ENCODE measurements at places on chromosomes 5 and 9.

- no peak for DNase-seq
Observed at GRCh38 chr5:58357121-58357520, 102.8 kb downstream of the PLK2 start.

GRCh38 chr5:179177711-179178575, 117.8 kb downstream of the ZNF354C start:
- DNase-seq: no peak

- no peak for DNase-seq
Observed at GRCh38 chr5:82918311-82919031, 158.7 kb downstream of the TMEM167A start.

- DNase-seq: no peak
Observed at GRCh38 chr5:156142867-156143266, 184.1 kb upstream of the SGCD start.

- DNase-seq: no peak
Observed at GRCh38 chr5:76525956-76526355, 97.2 kb downstream of the F2RL2 start.

DNA sequence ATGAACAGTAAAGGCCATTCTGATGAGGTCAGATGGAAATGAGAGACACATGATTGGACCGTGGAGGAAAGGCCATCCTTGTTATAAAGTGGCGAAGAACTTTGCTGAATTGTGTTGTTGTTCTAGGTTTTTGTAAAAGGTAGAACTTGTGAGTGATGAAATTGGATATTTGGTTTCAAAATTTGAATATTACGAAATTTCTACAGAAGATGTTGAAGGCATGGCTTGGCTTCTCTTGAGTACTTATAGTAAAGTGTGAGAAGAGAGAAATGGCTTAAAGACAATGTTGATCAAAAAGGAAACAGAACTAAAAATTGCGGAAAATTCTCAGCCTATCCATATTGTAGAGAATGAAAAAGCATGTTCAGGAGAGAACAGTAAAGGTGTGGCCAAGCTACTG, 166.6 kb upstream of the S1PR3 start:
- no peak for DNase-seq

DNA sequence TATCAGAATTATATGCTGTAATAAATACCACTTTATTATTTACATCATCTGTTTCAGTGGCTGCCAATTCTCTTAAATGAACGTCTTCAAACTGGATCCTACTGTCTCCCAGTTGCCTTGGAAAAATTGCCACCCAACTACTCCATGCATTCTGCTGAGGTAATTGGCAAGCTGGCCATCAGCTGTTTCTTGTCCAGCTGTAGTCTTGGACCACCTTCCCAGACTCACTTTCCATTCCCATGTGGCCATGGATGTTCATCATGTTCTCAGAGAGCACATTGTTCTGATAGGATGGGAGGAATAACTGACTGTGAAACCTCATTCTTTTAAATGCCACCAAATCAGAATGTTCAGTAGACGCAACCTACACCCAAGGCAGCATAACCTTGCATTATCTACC, 157.5 kb downstream of the DOCK8 start:
- no peak for DNase-seq

DNA sequence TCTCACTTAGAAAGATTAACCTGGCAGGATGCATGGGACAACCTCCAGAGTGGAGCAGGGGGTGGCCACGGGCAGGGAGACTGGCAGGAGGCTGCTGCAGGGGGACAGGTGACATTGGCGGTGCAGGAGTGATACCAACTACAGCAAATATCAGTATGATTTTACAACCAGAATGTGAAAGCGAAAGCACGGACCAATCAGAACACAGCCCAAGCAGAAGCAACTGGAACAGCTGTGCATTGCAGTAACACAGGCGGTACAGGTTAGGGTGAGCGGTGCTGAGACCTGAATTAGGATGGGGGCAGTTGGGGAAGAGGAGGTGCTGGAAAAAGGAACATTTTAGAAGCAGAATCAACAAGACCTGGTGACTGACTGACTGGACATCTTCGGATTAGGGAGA, 29.3 kb downstream of the POLR1E start:
- no peak for DNase-seq

GRCh38 chr5:180898621-180899246, at the start of gene BTNL8:
Gene BTNL8, plus strand, starts transcription at chr5:180899159. Its CDS starts 152 bp downstream, at chr5:180899311.
- DNase-seq: no peak

- no peak for DNase-seq
Observed at GRCh38 chr5:37769840-37770239, 70.0 kb downstream of the GDNF start.

DNA sequence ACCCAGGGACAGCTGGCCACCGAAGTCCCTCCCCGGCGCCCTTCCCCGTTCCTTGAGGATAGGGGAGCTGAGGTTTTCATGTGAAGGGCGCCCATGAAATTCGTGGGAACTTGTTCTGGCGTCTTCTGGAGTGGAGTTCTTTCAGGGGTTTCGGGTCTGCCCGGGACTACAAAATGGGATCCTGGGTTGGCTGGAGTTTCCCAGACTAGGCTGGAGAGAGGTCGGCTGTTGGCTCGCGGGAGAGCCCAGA, 3.6 kb upstream of the RGMB start:
- DNase-seq: no peak

DNA sequence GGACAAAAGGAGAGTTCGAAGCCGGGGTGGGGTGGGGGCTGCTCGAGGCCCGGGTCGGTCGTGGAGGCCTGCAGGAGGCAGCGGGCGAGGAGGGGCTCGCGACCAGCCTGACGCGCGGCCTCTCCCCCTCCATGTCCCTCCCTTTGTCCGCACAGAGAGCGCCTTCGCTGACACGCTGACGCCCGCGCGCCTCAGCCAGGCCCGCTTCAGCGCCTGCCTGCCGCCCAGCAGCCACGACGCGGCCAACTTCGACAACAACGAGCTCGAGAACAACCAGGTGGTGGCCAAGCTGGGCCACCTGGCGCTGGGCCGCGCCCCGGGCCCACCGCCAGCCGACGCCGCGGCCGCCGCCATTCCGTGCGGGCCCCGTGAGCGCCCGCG, 42.2 kb downstream of the NEURL1B start:
- DNase-seq: no peak

GRCh38 chr9:118522093-118523028, 818.2 kb downstream of the TLR4 start:
- DNase-seq: no peak

DNA sequence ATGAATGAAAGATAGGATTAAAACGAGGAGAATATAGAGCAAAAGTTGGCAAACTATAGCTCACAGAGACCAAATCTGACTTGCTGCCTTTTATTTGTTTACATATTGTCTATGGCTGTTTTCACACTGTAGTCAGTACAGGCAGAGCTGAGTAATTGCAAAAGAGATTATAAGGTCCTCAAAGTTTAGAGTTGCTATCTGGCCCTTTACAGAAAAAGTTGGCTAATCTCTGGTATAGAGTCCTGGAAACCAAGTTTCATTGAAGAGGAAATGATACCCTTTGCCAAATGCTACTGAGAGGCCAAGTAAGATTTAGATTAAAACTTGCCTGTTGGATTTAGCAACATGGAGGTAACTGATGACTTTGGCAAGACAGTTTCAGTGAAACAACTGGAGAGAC, 36.0 kb downstream of the LYRM7 start:
- DNase-seq: no peak

GRCh38 chr9:117677572-117677971, 26.6 kb upstream of the TLR4 start:
- DNase-seq: no peak

DNA sequence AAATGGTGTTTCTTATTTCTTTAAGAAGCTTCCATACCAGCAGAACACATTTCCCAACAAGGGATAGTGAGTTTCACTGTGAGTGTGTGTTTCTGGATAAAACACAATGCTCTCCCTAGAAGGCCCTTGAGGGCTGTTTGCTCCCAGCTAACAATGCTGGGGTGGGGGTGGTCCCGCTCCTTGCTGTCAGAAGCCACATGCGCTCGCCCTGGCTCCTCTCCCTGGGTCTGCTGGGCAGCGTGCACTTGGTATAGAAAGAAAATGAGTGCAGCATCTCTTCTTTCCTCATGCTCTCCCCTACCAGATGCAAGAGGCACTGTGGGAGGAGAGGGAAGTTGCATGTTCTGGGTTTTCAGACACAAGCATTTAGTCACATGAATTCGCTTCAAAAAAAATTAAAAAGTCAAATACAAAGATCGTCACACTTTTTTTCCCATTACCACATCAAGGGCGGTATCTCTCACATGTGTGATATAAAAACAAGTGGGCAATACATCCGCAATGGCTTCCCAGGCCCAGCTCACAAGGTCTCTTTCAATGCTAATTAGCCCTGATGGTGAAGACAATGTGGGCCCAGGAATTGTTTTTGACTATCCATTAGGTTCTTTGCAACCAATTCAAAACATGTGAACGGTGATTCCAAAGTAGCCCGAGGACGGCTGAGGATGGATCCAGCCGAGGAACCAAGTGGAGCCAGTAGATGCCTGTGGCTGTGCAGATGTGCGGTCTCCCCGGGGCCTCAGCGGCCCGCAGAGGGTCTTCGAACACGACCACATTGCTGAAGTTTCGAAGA, 603.6 kb downstream of the IRX1 start:
- DNase-seq: no peak

GRCh38 chr5:126422994-126423788, at the start of gene GRAMD2B:
Gene GRAMD2B, plus strand, starts transcription at chr5:126423409. Its CDS starts 198 bp downstream, at chr5:126423607.
- peak; percentile 57 for DNase-seq

DNA sequence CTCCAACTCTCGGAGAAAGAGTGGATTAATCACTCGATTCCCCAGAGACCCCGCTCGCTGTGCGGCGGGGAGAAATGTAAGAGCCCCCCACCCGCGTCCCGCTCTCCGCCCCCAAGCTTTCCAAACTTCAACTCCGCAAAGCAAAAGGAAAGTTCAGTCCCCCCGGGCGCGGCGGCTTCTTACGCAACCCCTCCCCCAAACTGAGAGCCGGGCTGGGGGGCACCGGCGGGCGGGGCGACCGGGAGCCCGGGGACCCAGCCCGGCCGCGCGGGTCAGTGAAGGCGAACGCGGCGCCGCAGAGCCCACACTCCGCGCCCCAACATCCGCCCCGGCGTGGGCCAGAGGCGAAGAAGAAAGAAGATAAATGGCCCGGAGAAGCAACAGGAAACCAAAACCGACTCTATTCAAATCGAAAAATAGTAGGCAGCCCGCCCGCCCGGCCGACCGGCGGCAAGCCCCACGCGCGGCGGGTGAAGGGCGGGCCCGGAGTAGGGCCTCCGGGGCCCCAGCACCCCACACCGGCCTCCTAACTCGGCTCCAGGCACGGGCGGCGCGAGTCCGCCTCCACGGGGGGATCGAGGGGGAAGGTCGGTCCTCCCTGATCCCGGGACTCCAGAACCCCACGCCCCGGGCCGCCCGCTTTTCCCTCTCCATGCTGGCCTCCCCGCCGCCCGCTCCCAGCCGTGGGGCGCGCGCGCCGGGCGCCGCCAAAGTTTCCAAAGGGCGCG, 720 bp downstream of the NOTCH1 start:
- DNase-seq: no peak

GRCh38 chr9:101540069-101540468, 6.4 kb downstream of the RNF20 start:
- DNase-seq: no peak

GRCh38 chr5:90356622-90357021, 52.9 kb downstream of the CETN3 start:
- peak; percentile 8 for DNase-seq
